Temporal lobe (tissue), 4 donors: ENCODE measurements at places on chromosomes 16 and 17. TPM values are rescaled to one million over a fixed set of nuclear protein-coding genes. Genes with fewer than 3 reads are reported as not detected.

OSGIN1 gene
- 0.25 TPM for total RNA-seq

RPA1 gene
- 18.2 TPM for total RNA-seq

ODAD4 gene
- total RNA-seq, result 1.7 TPM

DHX58 gene
- 1.5 TPM for total RNA-seq
